Stimulated activated CD4-positive, alpha-beta T cell treated with anti-CD3 and anti-CD28 coated beads, Interleukin-1b, Interleukin-23, amount 100 ng/mL, for 1 hour (primary cell): ENCODE measurements at places on chromosomes 11 and 22.

- DNase-seq: peak; percentile 38
Observed at GRCh38 chr22:40345815-40346184, 500 bp upstream of the ADSL start.

DNA sequence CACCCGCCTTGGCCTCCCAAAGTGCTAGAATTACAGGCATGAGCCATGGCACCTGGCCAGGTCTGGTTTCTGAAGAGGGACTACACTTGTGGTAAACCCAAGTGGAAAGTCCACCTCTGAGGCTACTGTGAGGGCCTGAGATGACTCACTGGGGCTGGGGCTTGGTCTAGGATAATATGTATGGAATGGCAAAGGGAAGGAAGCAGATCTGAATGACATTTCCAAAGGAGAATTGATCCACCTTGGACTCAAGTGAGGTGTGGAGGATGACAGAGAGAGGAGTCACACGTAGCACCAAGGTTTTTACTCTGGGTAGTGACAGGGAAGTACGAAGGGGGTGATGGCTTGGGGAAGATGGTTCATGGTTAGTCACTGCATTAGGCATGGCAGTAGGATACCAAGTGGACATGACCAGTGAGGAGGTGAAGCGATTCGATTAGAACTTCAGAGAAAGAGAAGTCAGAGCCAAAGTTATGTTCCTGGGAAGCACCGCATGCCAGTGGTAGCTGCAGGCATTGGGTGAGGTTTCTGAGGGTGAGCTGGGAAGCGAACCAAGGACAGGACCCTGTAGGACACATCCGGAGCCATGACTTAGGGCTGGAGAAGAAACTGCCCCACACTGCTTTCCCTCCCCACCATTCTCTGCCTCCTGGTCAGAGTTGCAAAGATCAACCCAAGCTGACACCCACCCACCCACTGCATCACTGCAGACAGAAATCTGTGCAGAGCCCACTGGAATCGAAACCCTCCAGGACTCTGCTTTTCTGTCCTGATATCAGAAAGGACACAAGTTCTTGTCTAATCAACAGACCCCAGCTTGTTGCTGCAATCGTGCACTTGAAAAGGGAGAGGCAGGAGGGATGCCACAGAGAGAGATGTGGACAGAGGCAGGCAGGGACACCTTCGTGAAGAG lies 13.0 kb upstream of the BCL9L start:
- DNase-seq: no peak

DNA sequence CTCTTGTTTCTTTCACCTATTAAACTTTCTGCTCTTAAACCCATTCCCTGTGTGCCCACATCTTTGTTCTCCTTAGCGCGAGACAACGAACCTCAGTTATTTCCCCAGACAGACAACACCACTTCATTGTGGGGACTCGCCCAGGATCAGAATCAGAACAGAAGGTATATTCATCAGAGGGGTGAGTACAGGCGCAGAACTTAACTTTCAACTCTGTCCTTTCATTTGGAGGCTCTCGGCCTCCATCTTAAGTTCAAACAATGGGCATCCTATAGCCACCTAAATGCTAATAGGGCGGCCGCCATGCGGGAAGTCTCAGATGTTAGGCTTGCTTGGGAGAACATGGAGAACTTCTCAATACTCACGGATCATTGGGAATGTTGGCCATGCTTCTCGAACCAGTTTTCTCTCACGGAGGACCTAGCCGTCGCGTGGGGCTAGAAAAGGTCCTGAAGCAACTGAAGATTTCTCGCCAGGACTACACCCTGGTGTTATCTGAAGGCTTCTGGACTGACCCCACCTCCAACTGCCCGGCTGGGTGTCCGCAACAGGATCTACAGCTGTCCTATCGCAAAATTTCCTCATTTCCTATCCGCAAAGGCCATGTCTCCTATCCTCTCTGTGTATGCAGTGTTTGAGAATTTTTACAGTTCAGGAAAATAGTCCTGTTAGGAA lies 13.4 kb upstream of the HYLS1 start:
- no peak for DNase-seq

GRCh38 chr11:90775567-90776165 lies 552.8 kb upstream of the CHORDC1 start:
- DNase-seq: no peak

GRCh38 chr11:102099755-102100154 lies 10.5 kb upstream of the YAP1 start:
- DNase-seq: no peak

DNA sequence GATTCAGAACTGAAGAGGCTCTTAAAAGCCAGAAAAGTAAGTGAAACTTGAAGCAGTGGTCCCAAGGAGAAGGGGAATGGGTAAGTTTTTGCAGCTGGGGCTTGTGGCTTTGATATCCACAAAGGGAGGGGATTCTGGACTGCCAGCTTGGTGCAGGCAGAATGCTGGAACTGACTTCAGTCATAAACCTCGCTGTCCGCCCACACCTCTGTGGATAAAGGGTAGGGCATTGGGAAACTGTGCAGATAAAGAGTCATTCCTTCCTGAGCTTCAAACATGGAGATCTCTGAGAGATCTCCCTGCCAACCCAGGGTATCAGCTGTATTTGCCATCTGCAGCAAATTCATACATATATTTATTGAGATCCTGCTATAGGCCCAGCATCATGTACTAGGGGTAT lies 124.3 kb upstream of the OR9Q1 start:
- no peak for DNase-seq

DNA sequence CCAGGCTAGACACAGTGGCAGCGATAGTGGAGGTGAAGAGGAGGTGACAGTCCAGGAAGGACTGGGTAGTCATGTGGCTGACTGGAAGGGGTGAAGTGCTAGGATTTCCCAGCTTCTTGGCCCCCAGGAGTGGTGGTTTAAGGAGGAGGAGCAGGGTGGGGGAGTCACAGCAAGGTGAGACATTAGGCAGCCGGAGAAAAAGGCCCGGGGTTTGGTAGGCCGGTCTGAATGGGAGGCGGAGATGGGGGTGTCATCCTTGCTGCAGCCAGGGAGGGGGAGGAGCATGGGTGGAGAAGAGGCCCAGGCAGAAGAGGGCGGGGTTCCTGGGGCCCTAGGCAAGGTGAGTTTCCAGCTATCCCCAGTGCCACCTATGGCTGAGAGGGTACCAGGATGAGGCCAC lies 6.1 kb downstream of the SIPA1 start:
- no peak for DNase-seq

GRCh38 chr11:91047882-91048281 lies 825.0 kb upstream of the CHORDC1 start:
- no peak for DNase-seq

- no peak for DNase-seq
Observed at GRCh38 chr11:26820739-26821138, 98.9 kb upstream of the SLC5A12 start.

DNA sequence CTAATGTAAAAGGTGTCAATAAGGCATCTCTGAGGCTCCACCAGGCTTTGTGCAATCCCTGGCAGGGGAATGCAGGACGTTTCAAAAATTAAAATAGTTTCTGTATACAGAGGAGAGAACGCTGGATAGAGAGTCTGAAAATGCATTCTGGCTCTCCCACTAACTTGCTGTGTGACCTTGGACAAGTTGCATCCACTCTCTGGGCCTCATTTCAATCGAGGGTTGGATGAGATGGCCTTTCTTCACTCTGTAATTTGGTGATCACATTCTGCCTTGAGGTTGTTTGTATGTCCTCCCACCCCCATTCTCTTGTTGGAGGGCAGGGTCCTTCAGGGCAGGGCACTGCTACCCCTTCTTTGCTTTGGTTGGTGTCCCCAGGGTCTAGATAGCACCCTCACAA lies 78.5 kb downstream of the CACNG2 start:
- no peak for DNase-seq
